Trophoblast cell (in vitro differentiated cells and primary cell): ENCODE measurements at places on chromosomes 1 and 21.

- DNase-seq, result no peak
These were observed 356.0 kb downstream of the KCNH1 start for GRCh38 chr1:210777914-210778313.

DNA sequence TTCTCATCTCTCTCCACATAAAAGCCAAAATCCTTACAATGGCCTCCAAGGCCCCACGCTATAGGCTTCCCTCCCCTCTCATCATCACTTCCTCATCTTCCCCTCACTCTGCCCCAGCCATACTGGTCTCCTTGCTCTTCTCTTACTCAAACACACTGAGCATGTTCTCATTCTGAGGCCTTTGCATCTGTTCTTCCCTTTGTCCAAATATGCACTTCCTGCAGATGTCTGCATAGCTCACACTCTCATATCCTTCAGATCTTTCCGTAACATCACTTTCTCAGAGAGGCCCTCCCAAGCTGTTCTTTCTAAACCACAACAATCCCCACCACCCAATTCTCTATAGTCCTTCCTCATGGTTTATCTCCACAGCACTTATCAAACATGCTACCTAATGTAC lies 284.1 kb downstream of the HHIPL2 start:
- DNase-seq, result no peak

DNA sequence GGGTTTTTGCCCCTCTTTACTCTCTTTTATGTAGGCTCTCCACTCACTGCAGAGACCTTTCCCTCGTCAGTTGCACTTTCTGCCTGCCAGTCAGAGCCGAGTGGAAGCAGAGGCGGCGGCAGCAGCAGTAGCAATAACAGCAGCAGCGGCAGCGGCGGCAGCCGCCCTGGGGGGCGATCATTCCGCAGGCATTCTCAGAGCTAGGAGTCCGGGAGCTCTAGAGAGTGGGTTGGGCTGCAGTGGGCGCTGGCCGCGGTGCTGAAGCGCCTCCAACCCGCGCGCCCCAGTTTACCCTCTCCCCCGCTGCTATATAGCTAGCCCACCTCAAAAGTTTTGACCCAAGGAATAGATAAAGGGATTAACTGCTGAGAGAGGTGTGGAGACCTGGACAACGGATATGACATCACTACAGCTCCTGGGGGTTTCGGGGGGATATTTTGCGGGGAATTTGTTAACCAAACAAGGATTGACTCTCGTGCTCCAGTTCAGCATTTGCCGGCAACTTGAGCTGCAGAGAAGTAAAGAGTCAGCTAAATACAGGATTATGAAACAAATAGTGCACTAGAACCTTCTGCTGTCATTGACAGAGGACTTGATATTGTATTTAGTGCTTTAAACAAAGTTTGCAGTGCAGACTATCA lies at the start of gene OLFM3:
OLFM3 (minus strand) TSS at position 102 of the 641 bp plus-strand sequence.
- DNase-seq, result peak; percentile 8

DNA sequence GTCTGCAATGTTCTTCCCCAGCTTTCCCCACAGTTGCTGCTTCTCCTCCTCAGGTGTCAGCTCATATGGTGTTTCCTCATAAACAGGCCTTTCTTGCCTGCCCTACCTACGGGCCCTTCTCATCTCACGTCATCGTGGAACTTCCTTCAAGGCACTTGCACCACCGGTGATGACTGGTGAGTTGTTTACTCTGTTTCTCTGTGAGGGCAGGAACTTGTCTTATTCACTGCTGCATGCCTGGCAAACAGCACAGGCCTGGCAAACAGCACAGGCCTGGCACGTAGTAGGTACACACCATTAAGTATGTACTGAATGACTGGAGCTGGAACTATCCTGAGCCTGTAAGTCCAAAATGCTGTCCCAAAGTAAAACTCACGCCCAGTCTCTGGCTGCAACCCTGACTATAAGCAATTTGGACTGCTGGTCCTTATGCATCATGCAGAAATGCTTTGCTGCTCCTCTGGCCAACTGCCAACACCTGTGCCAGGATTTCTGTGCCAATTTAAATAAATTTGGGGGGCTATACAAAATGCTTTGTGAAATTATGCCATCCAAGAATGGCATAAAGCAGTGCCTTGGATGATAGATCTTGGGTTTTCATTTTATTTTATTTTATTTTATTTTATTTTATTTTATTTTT lies 25.7 kb downstream of the STK40 start:
- no peak for DNase-seq

DNA sequence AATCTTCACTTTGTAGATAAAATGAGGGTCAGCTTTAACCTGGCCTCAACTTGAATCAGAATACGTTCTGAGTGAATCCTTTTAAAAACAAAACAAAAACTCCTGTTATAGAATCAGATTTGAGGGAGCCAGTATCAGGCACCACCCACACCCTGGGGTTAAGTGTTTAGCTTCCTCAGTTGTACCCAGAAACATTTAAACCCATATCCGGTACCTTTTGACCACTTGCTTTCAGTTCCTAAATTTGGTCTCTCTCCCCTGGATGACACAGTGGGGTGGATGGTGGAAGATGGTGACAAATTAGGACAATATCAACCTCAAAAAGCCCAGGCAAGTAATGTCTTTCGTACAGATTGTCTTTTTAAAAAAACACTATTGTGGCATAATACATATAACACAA lies 10.4 kb downstream of the KLHDC7A start:
- no peak for DNase-seq
